ENCODE measurements at places on chromosomes 3 and 15.

- no peak for DNase-seq
These were observed 18.6 kb downstream of the CRYGS start for GRCh38 chr3:186525369-186526255.

DNA sequence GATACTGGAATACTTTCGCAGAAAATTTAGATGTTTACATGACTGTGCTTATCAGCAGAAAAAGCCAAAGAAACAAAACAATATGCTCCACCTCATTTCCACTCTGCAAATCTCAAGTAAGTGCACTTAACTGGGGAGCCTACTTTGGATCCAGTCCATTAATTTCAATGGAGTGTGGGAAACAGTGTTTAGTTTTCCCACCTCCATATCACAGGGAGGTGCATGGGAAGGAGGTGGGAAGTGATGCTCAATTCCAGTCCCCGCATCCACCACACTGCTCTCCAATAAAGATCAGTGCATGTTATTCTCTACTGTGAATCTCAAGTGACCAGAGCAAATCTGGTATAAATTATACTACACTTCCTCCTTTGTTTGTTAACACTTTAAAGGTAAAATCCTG is 2.9 kb downstream of the NEDD4 start:
- no peak for DNase-seq

DNA sequence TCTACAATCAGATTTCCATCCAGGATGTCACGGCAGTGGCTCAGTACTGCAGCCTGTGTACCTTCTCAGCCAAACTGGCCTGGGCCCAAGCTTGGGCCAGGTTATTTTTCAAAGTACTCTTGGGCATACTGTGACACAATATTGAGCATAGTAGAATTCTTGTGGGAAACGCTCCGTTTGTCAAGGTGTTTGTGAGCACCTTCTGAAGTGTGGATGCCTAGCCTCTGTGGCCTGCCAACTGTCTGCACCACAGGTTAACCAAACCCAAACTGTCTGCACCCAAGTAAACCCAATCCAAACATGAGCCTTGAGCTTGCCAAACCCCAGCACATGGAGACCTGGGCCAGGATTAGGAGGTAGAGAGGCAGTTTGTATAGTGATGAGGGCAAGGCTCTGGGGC is 25.4 kb downstream of the CTDSPL start:
- DNase-seq = no peak

GRCh38 chr3:47005212-47006144 is 26.0 kb downstream of the NBEAL2 start:
- no peak for DNase-seq

DNA sequence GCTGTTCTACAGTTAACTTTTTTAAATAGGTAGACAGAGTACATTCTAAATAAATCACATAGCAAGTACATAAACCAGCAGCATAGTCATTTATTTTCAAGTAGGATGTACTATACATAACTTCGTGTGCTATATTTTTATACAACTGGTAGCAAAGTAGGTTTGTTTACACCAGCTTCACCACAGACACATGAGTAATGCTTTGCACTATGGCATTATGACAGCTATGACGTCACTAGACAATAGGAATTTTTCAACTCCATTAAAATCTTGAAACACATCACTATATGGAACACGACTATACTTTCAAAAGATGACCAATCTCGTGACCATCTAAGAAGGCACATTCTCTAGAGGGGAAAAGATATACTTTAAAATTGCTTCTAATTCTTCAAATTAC is 3.5 kb downstream of the TEX55 start:
- DNase-seq = no peak

GRCh38 chr3:126816986-126817777 is 113.1 kb downstream of the CHCHD6 start:
- DNase-seq = no peak

GRCh38 chr15:39156646-39157250 is 424.1 kb upstream of the THBS1 start:
- DNase-seq = no peak

GRCh38 chr3:53921296-53921695 is 29.6 kb upstream of the SELENOK start:
- DNase-seq = no peak

DNA sequence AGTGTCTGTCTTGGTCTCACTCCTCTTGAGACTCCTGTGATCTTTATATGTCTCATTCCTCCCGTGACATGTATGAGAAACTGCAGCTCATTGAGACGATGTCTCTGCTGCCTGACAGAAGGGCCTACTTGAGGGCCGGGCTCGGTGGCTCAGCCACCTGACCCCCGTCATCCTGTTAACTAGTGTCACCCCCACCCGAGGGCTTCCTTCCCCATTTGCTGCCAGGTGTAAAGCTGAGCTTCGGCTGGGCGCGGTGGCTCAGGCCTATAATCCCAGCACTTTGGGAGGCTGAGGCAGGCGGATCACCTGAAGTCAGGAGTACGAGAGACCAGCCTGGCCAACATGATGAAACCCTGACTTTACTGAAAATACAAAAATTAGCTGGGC is 12.7 kb downstream of the SEMA4B start:
- no peak for DNase-seq

DNA sequence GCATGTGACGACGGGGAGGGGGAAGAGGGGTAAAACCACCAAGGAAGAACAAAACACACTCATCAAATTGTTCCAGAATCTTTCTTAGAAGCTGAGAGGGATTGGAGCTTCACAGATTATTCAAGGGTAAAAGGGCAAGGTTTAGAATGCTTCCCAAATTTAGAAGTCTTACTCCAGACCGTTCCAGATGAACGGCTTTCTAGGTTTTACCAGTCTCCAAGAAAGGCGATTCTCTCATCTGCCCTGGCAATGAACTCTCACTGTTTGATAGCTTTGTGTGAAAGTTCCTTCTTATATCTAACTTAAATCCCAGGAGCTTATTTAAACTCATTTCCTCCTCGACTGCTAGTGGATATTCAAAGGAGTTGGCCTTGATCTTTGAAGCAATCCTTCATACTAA is 124.3 kb upstream of the PRICKLE2 start:
- no peak for DNase-seq

DNA sequence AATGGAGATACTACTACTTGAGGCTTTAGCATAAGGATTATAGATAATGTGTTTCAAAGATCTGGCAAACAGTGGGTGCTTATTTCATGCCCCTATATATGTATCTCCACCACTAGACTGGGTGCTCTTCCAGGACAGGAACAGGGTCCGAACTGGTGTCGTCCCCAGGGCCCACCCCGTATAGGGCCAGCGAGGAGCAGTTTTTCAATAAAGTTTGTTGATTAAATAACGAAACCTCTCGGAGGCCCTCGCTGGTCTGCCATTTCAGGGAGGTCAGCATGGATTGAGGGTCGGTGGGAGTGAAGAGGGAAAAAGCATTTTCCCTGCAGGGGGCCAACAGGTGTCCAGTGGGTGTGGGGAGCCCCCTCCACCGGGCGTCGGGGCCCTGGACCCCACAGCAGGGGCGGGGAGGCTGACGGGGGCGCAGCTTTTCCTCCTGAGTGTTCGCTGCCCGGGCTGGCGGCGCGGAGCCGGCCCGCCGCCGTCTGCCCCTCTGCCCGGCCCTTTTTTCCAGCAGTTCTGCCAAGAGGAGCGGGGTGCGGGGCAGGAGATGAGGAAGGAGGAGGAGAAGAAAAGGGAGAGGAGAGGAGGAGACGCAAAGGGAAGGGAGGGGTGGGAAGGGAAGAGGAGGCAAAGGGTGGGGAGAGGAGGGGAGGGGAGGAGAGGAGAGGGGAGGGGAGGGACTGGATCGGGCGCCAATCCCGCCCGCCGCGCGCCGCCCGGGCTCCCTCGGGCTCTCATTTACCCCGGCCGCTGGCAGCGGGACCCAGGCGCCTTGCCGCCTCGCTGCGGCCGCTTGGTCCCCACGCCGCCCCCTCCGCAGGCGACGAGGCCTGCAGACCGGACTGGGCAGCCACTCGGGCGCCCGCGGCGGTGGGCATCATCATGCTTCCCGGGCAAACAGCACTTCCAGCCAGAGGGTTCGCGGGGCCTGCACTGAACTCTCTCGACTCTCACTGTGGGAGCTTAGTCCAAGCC is 66.3 kb downstream of the ISG20 start:
- DNase-seq = no peak

GRCh38 chr15:30889196-30889595 is 14.5 kb upstream of the FAN1 start:
- DNase-seq = no peak

DNA sequence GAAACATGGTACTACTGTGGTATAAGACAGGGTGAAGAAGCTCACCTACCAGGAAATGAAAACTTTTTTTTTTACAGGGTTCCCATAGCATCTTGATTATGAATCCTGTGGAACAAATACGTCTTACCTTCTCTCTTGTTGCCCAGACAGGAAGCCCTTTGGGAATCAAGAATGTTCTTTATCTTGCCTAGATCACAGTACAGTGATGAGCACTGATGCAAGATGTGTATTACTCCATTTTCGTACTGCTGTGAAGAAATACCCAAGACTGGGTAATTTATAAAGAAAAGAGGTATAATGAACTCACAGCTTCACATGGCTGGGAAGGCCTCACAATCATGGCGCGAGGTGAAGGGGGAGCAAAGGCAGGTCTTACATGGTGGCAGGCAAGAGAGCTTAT is 281.3 kb downstream of the UBE2E2 start:
- no peak for DNase-seq

DNA sequence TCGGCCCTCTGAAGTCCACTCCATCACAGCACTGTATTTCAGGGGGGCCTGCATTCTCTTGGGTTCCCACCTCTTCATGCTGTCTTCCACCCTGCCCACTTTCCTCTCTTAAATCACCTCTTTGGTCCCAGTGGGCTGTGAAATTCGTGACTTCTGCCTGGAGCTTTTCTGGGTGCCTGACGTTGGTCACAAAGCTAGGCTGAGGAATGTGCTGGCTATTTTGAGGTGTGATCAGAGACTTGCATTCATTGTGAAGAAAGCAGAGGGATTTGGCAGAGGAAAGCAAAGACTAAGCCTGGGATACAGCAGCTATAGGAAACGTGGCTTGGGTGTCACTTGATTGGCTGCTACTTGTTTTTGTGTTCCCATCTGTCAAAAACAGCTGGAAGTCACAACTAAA is 202.5 kb downstream of the SATB1 start:
- DNase-seq = no peak

- no peak for DNase-seq
These were observed 111.6 kb downstream of the ALDH1A2 start for GRCh38 chr15:57953874-57954273.

GRCh38 chr15:89836267-89837133 is 21.8 kb upstream of the ANPEP start:
- no peak for DNase-seq

GRCh38 chr3:58884453-58884852 is 165.4 kb downstream of the CFAP20DC start:
- DNase-seq = no peak

DNA sequence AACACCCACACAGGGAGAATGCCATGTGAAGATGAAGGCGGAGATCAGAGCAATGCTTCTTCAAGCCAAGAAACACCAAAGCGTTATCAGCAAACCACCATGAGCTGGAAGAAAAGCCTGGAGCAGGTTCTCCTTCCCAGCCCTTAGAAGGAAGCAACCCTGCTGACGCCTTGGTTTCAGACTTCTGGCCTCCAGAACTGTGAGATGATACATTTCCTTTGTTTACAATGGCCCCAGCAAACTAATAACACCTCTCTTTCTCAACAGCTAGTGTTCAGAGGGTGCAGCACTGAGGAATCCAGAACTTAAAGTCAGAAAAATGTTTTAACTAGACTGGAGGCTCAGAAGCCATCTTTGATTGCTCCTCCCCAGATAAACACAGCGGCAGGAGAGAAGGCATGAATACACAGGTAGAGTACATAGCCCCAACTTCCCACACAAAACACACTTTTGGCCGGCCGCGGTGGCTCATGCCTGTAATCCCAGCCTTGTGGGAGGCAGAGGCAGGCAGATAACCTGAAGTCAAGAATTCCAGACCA is 132.4 kb upstream of the LPP start:
- DNase-seq = no peak

DNA sequence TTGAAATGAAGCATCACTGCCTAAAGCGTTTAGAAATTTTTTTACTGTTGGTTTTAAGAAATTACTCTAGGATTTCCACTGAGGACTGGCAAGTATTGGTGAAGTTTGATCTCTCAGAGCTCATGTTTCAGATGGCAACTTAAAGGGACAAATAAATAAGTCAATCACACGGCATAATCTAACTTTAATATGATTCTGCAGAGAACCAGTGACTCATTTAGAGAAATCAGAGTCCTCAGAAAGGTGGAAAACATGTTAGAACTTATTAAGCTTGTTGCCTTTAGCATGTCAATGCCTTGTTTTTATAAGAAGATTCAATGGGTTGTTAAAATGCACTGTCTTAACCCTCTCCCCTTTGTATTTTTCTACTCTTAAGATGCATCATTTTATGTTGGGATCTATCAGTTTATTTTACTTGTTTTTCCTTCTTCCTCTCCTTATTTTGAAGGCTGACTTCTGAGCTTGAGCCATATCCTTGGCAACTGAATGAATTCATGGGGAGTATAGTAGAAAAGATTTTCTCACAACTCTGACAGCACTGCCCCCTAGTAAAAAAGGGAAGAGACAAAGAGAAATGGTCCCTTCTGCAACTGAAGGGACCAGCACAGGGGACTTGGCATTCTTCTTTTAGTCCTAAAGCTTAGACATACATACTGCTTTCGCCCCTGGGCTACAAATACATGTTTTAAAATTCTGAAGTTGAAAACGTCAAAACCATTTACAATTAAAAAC is 431.2 kb downstream of the LPP start:
- DNase-seq = no peak

GRCh38 chr15:35958975-35959374 is 413.0 kb upstream of the DPH6 start:
- DNase-seq = no peak

DNA sequence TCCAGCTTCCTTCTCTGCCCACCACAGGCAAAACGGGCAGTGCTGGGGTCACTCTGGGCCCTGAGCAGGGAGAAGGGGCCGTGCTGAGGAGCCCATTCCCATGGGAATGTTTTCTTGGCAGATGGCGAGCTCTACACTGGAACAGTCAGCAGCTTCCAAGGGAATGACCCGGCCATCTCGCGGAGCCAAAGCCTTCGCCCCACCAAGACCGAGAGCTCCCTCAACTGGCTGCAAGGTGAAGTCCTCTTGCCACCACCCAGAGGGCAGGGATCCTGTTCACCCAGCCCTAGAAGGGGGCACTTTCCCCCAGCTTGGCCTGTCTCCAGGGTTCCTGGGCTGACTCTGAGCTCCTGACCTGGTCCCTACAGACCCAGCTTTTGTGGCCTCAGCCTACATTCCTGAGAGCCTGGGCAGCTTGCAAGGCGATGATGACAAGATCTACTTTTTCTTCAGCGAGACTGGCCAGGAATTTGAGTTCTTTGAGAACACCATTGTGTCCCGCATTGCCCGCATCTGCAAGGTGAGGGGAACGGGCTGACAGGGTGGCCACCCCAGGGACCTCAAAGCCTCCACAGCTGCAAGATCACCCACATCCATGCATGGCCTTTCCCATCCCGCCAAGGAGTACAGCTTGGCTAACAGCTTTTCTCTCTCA is 12.4 kb downstream of the CIB1 start:
- no peak for DNase-seq

- no peak for DNase-seq
These were observed 6.5 kb downstream of the A4GNT start for GRCh38 chr3:138125548-138126221.

DNA sequence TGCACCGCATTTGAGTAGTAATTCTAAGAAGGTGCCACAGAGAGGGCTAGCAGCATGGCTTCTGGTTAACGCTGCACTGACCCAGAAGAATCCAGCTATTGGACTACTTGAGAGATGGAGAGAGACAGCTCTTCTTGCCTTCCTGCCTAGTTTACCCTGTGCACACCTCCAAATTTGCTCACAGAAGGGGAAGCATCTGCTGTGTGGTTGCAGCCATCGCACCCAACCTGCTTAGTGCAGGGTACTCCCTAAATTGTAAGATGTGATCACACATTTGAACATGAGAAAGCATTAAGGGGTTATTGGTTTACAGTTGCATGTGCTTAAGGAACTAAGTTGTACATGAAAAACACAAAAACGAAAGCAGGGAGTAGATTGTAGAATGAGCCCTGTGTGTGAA is 122.1 kb downstream of the FOXB1 start:
- no peak for DNase-seq
